Breast epithelium (tissue), 4 donors: ENCODE measurements at places on chromosomes 12 and 14. TPM values are rescaled to one million over a fixed set of nuclear protein-coding genes. Genes with fewer than 3 reads are reported as not detected.
A peak's percentile ranks its signal among the peaks of the same experiment; 100 is the strongest.

- no peak for DNase-seq
Observed at GRCh38 chr14:76687611-76688382, 73.5 kb upstream of the VASH1 start.

DNA sequence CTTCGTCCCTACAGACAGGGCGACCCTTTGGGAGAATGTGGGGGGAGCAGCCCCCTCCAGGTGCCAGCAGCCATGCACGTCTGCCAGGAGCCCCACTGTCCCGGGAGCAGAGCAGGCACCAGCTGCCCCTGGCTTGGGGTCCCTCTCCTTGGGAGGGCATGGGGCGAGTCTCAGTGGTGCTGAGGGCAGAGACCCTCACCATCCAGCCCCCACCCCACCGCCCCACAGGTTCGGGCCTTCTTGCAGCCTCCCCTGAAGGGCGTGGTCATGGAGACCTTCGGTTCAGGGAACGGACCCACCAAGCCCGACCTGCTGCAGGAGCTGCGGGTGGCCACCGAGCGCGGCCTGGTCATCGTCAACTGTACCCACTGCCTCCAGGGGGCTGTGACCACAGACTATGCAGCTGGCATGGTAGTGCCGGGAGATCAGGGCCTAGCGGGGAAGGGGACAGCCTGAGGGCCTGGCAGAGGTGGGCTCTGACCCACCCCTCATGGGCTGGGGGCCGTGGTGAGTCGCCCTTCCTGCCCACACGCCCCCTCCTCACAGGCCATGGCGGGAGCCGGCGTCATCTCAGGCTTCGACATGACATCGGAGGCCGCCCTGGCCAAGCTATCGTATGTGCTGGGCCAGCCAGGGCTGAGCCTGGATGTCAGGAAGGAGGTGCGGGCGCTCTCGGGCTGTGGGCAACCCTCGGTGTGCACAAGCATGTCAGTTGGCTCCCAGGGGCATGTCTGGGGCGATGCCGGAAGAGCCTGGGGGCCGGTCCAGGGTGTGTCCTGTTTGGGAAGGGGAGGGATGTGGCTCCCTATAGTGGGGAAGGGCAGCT lies 18.8 kb downstream of the ASPG start:
- DNase-seq: peak; percentile 48

DNA sequence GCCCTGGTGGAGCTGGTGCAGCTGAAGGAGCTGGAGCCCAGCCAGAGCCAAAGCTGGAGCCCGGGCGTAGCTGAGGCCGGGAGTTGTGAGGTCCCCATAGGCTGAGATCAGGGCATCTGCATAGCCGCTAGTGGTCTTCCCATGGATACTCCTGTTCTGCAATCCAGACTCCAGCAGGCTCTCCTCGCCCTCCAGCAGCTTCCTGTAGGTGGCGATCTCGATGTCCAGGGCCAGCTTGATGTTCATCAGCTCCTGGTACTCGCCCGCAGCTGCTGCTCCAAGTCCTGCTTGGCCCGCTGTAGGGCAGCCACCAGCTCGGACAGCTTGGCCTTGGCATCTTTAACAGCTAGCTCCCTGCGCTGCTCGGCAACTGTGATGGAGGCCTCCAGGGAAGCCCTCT lies 966.1 kb downstream of the FSCB start:
- DNase-seq: no peak

Gene HOXC9
- total RNA-seq: 3.8 TPM

Gene ZNF410
- total RNA-seq: 59.0 TPM
